ENCODE measurements at places on chromosomes 6 and 20.

DNA sequence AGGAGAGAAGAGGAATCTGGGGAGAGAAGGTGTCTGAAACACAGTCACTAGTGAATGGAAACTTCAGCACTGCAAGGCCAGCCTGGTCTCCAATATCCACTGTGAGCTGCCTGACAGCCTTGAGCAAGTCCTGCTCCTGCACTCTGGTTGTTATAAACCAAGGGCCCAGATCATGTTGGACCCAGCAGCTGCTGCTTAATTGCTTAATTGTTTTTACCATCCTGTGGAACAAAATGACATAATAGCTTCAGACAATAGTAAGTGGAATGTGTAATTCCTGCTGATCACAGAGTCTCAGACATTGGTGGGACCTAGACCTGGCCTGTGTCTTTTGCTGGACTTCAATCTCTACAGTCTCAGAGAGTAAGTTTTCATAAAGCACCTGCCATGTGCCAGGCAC lies 833.7 kb downstream of the TFAP2A start:
- DNase-seq, result no peak

DNA sequence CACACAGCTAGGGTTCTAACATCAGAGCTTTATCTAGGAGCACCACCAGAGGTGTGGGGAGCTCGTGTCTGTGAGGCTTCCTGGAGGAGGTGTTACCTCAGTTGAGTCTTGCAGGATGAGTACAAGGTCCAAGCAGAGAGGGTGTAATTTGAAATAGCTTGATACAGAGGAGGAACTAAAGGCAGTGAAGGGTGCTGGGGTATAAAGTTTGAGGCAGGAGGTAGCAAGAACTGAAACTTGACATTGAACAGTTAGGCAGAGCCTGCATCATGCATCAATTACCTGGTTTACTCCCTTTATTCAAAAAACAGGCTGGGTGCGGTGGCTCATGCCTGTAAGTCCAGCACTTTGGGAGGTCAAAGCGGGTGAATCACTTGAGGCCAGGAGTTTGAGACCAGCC lies 241.2 kb downstream of the UST start:
- DNase-seq, result no peak

GRCh38 chr20:32063695-32064094 lies 11.7 kb downstream of the HCK start:
- DNase-seq, result no peak

- no peak for DNase-seq
These were observed 12.5 kb downstream of the SGK2 start for GRCh38 chr20:43571310-43571709.

DNA sequence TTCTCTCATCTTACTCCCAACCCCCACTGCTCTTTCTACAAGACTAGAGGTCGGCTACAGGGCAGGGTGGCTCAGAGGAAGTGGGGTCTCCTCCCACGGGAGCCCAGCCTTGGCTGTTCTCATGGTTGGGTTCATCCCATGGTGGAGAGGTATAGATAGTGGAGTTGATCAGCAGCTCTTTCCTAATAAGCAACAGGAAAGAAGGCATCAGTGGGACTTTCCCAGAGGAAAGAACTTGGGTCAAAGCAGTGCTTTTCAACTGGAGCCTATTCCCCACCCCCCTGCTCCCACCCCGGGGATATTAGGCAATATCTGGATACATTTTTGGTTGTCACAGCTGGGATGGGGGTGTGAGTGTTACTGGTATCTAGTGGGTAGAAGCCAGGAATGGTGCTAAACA lies 200.9 kb downstream of the NFATC2 start:
- peak; percentile 44 for DNase-seq

DNA sequence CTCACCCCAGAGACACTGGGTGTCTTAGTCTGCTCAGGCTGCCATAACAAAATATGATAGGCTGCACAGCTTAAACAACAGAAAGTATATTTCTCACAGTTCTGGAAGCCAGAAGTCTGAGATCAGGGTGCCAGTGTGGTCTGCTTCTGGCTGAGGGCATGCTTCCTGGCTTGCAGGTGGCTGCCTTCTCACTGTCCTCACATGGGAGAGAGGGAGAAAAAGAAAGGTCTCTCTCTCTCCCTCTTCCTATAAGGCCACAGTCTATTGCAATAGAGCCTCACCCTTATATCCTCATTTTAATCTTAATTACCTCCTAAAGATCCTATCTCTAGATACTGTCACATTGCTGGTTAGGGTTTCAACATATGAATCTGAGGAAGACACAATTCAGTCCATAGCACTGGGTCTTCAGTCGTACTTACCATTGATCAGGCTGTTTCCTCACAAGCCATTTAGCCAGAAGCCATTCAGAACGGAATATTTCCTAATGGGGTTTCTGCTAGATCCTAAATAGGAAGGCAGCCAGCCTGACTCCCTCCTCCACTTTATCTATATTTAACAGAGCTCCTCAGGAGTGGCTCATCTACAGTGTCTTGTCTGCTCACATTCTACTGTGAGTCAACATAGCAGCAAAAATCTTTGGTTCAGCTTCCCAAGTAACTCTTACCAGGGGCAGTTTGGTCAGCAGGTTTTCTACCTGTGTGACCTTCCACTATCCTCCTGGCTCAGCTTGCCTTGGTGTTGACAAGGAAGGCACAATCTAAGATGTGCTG lies 42.2 kb downstream of the CD164 start:
- DNase-seq, result no peak

DNA sequence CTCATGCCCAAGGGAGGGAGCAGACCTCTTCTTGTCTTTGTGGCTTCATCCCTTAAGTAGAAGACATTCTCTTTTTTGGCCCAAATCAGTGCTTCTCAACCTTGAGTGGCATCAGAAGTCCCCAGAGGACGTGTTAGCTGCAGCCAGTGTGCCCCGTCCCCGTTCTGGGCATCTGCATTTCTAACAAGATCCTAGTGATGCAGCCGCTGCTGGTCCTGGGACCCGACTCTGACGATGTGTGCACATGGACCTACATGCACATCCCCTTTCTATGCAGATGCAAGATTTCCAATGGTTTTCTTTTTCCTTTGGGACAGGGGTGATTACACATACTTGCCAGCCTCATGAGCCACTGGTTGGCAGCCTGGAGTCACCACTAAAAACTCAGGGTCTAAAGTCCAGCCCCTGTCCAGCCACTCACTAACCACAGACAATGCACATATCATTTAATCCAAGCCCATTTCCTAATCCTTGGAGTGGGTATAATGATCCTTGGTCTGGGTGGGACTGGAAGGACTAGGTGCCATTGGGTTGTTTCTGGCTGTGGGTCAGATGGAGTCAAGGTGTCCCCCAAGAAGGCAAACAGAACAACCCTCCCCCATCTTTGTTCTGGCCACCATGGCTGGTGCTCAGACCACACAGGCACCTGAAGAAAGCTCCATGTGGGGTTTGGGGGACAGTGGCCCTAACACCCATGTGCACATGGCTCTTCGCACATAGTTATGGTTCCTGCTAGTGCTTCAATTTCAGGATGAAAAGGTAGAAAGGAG lies 6.4 kb downstream of the ACSS1 start:
- no peak for DNase-seq

- peak; percentile 56 for DNase-seq
These were observed 40.3 kb upstream of the ANGPT4 start for GRCh38 chr20:956330-956951.

DNA sequence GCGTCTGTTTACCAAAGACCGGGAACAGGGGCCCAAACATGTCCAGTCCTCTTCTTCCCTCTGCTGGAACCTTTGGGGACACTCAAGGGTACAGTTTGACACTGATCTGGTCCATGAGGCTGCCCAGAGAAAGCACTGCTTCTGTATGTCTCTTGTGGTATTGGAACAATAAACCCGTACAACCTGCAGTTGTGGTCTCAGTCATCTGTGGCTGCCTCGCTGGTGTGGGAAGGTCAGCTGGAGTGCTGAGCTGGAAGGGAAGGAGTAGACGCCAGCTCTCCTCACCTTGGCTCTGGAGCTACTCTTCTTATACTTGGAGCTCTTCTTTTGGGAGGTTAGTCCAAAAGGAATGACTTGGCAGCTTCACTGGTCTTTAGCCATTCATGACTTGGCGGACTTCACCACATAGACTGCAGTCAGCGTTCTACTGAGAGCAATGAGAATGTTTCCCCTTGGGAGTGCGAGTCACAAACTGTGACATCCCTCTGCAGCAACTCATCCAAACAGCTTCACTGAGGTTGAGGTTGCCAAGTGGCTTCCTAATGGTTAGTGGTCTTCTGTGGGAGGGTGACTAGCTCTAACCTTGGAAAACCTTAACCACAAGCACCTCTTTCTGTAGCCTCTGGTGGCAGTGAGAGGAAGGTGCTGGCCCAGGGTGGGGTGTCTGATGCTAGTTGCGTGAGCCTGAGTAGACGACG lies 81.2 kb downstream of the ASXL1 start:
- DNase-seq, result peak; percentile 57

- DNase-seq, result peak; percentile 36
These were observed 1.4 kb downstream of the GINS1 start for GRCh38 chr20:25408890-25409289.

- DNase-seq, result no peak
These were observed 91.0 kb downstream of the SCP2D1 start for GRCh38 chr20:18904624-18905023.

DNA sequence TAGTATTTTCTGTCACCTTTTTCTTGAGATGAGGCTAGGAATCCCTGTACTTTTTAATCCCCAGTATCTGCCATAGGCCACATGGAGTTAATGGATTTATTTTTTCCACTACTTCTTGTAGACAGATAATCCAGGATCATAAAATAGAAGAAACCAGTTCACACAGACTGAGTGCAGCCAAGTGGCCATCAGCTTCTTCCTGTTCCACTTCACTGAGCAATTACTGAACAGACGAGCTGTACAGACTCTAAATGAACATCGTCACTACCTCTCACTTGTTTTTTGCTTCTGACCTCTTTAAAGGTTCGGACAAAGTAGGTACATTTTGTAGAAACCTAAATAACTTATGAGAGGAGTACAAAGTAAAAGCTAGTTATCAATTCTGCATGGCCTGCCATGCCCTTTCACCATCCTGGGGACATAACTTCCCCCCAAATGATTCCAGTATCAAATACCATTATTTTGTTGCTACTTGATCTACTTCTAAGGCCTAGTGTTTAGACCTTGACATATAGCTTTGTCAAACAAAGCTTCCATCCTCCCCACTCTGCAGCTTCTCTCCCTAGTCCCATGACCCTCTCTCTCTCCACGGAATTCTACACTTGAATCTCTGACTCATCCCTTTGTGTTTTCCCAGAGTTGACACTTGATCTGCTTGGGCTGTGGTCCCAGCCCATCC lies 34.4 kb upstream of the ARHGAP18 start:
- peak; percentile 82 for DNase-seq

- DNase-seq, result no peak
These were observed 2.0 kb upstream of the ZSCAN26 start for GRCh38 chr6:28264834-28265401.

- no peak for DNase-seq
These were observed 30.9 kb downstream of the ZFP64 start for GRCh38 chr20:52160621-52161204.

DNA sequence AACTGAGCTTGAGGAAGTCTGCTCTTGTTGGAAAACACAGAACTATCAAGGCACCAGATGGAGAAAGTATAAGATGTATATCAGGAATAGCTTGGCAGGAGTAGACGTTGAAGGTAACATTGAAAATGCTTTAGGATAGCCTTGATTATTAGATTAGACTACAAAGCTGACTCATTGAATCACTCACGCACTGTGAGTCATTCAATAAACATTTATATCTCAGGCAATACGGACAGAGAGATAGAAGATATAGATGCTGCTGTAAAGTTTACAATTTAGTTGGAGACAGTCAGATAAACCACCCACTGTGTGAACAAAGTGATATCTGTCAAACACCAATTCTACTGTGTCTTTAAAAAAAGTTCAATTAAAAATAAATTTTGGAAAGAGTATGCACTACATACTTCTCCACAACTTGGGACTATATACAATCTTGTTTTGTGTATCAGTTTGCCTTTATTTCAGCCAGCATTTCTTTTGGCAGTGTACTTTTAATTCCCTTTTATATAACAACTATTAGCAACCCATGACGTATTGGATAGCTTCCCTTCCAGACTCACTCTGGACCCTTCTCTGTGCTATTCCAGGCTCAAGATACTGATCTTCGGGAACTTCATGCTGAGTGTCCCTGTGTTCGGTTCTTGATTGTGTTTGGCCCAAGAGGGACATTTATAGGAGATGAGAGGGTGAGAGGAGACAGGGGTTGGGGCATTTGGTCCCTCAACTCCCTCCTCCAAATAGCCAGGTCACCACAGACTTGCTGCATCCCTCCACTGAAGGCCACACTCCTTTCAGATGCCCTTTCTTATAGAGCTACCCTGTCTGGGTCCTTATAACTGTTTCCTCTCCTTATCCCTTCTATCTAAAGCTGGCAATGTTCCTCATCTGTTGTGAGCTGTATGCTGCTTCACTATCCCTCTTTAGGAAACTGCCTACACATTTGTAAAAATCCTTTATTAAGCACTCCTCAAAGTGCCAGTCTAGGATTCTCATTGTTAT lies 176.6 kb upstream of the PTPRK start:
- peak; percentile 85 for DNase-seq

DNA sequence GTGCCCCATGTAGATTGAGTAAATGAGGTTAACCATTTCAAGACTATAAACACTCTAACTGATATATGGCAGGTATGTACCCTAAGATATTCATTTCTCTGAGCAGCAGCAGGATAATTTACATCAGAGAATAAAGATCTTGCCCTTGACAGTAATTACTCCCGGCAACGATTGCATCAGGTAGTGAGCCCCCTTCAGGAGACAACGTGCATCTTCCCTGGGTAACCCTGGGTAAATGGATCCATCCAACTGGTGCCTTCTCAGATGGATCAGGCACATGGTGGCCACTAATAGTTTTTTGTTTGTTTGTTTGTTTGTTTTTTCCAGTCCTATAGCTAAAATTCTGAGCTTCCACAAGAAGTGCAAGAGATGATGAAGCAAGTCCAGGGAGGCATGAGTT lies 469.4 kb upstream of the SLC35B3 start:
- DNase-seq, result no peak

GRCh38 chr6:51820555-51820954 lies 266.9 kb downstream of the PKHD1 start:
- no peak for DNase-seq

DNA sequence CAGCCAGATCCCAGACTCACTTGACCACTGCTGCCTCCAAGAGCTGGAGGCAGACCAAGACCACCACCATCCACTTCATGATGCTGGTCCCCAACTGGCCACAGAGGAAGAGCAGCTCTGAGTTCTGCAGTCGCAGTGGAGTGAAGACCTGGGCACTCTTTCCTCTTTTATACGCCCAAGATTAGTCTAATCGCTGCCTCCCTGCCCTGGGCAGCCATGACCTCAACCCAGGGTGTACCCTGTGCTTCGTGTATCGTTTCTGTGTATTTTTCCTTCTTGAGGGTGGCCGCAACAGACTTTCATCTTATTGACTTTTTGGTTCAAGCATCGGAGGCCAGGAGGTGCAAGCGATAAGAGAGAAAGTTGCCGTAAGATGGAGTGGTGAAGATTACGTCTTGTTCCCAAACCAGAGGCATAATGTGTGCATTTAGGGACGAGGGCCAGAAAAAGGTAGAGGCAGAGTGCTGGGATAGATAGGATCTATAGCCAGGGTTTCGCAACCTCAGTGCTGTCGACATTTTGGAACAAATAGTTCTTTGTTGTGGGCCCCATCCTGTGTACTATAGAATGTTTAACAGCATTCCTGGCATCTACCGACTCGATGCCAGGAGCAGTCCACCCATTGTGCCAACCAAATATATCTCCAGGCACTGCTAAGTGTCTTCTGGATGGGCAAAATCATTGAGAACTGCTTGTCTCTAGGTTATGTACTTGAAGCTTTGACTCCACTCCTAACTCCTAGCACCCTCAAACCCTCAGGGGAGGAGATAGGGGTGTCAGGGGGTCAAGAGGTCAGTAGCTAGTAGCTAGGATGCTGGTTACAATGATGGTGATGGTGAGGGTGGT lies at the start of gene PGC:
Gene PGC (minus strand): TSS at position 142 of the 846 bp plus-strand sequence. CDS start 63 bp downstream, at position 79.
- no peak for DNase-seq
